ENCODE measurements at places on chromosomes 7 and 10.

DNA sequence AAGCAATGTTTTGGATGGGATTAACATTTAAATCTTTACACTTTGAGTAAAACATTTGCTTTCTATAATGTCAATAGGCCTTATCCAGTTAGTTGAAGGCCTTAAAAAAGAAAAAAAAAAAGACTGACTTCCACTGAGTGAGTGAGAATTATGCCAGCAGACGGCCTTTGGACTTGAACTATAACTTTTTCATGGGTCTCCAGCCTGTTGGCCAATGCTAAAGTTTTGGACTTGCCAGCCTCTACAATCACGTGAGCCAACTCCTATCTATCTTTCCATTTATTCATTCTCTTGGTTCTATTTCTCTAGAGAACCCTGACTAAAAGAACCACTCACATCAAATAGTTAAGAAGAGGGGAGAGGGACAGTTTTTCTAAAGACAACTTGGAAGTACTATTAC, 2.8 kb upstream of the FAS start:
- DNase-seq = no peak

- DNase-seq = no peak
Observed at GRCh38 chr10:104706886-104707285, 65.8 kb downstream of the SORCS3 start.

DNA sequence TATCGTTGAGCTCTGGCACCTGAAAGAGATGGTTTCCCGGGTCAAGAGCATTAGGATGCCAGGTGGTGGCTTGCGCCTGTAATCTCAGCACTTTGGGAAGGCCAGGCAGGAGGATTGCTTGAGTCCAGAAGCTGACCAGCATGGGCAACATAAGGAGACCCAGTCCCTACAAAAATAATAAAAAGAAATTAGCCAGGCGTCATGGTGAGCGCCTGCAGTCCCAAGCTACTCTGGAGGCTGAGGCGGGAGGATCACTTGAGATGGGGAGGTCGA, 6.1 kb upstream of the KCP start:
- no peak for DNase-seq

GRCh38 chr10:127552446-127552845, 3.3 kb downstream of the NPS start:
- no peak for DNase-seq

GRCh38 chr7:143934526-143935325, at the start of gene OR2F2:
Gene OR2F2, plus strand, starts transcription at chr7:143935233. Its CDS starts 0 bp downstream, at chr7:143935233.
- no peak for DNase-seq

GRCh38 chr7:98956937-98957336, 78.6 kb downstream of the TRRAP start:
- DNase-seq = peak; percentile 17

GRCh38 chr10:133527771-133528271, 658 bp downstream of the CYP2E1 start:
- DNase-seq = no peak

- DNase-seq = no peak
Observed at GRCh38 chr7:139038691-139039090, 2.8 kb upstream of the ZC3HAV1L start.

GRCh38 chr10:61835069-61835945, 66.2 kb upstream of the ARID5B start:
- peak; percentile 70 for DNase-seq

- no peak for DNase-seq
Observed at GRCh38 chr10:102775935-102776669, 32.4 kb downstream of the WBP1L start.

DNA sequence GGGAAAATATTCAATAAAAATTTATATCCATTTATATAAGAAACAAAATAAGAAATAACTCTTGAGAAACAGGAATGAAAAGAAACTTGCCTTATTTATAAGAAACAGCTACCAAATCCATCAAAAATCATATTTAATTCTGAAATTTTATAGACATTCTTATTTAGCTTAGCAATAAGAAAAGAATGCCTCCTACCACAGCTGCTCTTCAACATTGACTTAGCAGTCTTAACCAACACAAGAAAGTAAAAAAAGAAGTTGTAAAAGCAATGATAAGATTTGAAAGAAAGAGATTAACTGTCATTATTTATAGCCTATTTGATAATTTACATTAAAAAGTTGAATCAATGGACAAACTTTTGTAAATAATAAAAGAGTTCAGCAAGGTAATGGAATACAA, 212.8 kb downstream of the ZNF365 start:
- no peak for DNase-seq

- DNase-seq = no peak
Observed at GRCh38 chr7:149385195-149385950, 75.5 kb downstream of the ZNF777 start.

- DNase-seq = no peak
Observed at GRCh38 chr7:4065190-4065589, 616.9 kb upstream of the FOXK1 start.
